Colonic mucosa (tissue), 4 donors: ENCODE measurements at places on chromosomes 3 and 15. TPM values are rescaled to one million over a fixed set of nuclear protein-coding genes. Genes with fewer than 3 reads are reported as not detected.

DNA sequence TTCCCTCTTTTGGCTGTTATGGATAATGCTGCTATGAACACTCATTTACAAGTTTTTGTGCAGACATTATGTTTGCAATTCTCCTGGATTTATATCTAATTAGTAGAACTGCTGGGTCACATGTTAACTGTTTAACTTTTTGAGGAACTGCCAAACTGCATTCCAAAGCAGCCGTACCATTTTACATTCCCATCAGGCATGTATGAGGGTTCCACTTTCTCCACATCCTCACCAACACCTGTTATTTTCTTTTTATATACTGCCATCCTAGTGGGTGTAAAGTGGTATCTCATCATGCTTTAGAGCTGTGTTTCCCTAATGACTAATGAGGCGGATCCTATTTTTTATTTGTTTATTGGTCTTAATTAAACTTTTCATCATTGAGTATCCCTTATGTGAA is 9.2 kb downstream of the KPNA4 start:
- DNase-seq: no peak

- no peak for DNase-seq
Observed at GRCh38 chr3:150447084-150447483, 39.0 kb downstream of the TSC22D2 start.

- DNase-seq: no peak
Observed at GRCh38 chr3:189292667-189293484, 121.1 kb downstream of the TPRG1 start.

DNA sequence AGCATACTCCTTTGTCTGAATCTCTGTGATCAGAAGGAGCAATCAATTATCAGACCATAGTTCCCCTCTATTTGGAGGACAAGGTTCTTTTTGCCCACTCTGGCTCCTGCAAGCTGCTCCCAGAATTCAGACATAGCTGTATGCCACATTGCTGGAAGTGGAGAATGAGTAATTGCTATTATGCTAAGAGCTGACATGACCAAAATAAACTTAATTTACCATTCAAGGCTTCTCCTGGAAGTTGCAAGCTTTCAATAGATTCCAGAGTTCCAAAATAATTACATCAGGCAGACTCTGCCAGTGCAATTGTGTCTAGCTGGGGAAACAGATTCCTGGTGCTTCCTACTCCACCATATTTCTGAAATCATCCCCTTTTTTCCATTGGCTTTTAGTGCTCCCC is 7.6 kb upstream of the DRD3 start:
- DNase-seq: no peak

GRCh38 chr3:36707623-36708409 is 56.5 kb downstream of the DCLK3 start:
- no peak for DNase-seq

DNA sequence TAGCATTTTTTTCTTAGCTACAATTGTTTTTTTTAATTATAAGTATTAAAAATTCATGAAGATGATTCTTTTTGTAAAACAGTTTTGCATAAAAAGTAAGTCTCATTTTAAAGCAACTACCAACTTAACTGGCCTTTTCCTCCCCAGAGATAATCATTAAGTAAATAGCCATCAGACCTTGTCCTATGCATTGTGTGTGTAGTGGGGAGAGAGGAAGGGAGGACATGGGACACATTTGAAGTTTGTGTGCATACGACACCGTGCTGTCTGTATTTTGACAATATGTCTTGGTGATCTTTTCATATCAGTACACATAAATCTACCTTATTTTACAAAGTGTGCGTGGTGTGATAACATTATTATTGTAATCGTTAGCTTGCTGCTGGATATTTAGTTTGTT is 8.1 kb downstream of the SNRPN start:
- DNase-seq: no peak

Gene CEP152
- total RNA-seq: 11.8 TPM

Gene AGTR1
- total RNA-seq: 0.47 TPM

Gene PDZRN3
- 13.6 TPM for total RNA-seq
